ELR (cell line): ENCODE measurements at places on chromosomes 13 and 19.

DNA sequence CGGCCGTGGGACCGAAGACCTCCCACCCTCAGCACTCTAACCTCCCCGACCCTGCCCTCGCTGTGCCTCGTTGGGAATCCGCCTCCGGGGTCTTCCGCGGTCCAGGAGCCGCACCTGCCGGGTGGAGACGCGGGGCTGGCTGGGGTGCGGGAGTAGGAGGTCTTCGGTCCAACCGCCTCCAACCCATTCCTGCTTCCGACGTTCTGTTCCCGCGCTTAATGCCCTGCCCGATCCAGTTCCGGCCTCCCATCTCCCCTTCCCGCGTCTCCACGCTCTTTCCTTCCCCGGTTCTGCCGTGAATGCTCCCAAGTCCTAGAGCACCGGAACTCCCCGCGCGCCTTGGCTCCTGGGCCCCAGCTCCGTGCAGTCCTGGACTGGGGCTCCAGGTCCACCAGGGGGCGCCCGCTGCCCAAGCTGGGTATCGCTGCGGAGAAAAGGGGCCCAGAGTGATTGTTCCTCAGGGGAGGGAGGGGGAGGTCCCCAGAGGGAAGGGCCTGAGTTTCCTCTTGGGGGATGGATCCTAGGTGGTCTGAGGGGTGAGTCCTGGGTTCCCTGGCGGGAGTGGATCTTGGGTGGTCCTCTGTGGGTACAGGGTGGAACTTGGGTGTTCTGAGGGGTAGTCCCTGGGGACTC lies 14.1 kb upstream of the TNFSF9 start:
- DNase-seq, result peak; percentile 87

DNA sequence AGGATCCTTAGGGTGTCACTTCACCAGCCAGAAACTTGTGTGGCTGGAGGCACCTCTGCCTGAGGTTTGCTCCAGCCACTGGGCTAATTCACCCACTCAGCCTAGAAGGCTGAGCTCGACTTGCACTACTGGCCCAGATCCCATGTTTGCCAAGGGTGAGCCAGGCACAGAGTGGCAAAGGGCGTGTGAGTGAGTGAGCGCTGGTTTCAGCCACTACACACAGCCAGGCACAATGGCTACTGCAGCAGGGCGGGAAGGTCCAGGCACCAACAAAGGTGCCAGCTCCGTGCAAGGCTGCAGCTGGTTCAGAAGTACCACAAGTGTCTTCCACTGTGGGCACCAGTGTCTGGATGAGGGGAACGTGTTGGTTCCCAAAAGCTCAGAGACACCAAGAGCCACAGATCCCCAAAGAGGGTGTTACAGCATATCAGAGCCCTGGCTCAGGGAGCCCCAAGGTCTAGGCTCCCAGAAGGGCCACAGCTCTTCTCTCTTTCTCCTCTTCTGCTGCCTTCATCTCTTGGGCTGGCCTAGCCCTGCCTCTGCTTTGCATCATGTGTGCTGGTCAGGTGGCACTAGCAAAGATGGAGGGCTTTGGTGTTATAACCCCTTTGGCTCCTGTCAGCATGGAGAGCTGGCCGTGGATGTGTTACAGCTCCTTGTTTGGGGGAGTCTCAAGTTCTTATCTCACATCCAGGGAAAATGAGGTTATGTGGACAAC lies 736.3 kb upstream of the KLHL1 start:
- no peak for DNase-seq

DNA sequence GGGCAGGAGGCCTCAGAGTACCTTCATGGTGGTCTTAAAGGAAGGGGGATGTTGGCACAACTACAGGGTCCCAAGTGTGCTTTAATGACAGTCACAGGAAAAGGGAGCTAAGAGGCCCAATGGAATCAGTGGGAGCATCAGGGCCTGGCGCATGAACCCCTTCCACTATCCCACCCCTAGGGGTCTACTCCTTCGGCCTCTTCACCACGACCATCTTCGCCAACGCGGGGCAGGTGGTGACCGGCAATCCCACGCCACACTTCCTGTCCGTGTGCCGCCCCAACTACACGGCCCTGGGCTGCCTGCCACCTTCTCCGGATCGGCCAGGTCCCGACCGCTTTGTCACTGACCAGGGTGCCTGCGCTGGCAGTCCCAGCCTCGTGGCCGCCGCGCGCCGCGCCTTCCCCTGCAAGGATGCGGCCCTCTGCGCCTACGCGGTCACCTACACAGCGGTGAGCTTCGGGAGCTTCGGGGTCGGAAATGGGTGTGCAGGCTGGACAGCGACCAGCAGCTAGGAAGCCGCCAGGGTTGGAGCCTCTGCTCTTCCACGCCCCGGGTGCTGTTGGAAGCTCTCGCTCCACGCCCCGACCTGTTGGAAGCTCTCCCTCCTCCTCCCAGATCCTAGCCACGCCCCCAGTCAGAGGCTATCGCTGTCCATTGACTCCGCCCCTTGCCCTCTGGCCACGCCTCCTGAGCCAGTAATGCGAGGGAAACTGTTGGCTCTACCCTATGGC lies 6.0 kb downstream of the PLPPR2 start:
- no peak for DNase-seq

GRCh38 chr19:49335071-49335783 lies at the start of gene CD37:
TSS of gene CD37 (plus strand) at chr19:49335406. CDS start at chr19:49335541, 135 bp downstream.
- DNase-seq, result no peak

- DNase-seq, result no peak
Measured at GRCh38 chr13:40318366-40318765, 348.1 kb downstream of the FOXO1 start.

DNA sequence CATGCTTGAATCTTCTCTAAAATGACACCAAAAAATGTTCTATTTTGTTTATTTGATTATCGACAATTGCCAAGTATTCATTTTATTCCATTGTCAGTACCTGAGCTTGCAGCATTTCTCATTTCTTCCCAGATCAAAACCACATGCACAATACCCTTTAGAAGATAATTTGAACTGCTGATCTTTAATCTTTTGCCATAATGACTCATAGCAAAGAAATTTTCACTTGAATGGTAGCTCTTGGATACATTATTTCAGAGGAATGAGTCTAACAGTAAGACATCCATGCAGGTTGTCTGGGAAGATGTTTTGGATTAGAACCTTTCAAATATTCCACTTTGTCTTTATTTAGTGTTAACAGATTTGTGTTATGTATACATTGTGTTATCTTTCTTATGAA lies 42.0 kb upstream of the RXFP2 start:
- peak; percentile 67 for DNase-seq

DNA sequence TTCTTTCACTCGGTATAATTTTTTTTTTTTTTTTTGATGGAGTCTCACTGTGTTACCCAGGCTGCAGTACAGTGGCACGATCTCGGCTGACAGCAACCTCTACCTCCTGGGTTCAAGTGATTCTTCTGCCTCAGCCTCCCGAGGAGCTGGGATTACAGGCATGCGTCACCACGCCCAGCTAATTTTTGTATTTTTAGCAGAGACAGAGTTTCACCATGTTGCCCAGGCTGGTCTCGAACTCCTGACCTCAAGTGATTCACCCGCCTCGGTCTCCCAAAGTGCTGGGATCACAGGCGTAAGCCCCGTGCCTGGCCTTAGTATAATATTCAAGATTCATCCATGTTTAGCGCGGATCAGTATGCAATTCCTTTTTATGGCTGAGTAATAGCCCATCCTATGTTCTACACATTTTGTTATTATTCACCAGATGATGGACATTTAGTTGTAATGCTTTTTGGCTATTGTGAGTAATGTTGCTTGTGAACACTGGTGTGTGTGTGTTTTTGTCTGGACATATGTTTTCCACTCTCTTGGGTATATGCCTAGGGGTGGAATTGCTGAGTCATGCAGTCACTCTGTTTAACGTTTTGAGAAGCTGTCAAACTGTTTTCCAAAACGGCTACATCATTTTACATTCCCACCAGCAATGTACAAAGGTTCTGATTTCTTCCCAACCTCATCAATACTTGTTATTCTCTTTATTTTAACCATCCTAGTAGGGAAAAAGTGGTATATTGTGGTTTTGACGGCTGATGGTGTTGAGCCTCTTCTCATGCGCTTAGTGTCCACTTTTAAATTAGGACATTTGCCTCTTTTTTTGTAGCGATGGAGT lies 22.9 kb downstream of the PLEKHF1 start:
- peak; percentile 61 for DNase-seq

DNA sequence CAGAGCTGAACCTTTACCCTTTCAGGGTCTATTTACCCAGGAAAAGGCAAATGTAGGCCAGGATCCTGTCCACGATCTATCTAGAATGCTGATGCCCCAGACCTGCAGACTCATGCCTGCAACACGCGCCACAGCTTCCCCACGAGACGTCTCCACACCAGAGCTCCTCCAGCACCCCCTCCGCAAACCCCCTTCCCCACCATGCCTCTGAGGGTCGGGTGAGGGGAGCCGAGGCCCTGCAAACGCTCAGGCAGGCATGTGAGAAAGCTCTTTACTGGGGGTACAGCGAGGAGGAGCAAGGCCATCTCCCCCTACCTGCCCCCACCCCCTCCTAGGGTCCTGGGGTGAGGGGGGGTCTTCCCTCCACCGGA lies 8.9 kb downstream of the DYRK1B start:
- DNase-seq, result no peak

DNA sequence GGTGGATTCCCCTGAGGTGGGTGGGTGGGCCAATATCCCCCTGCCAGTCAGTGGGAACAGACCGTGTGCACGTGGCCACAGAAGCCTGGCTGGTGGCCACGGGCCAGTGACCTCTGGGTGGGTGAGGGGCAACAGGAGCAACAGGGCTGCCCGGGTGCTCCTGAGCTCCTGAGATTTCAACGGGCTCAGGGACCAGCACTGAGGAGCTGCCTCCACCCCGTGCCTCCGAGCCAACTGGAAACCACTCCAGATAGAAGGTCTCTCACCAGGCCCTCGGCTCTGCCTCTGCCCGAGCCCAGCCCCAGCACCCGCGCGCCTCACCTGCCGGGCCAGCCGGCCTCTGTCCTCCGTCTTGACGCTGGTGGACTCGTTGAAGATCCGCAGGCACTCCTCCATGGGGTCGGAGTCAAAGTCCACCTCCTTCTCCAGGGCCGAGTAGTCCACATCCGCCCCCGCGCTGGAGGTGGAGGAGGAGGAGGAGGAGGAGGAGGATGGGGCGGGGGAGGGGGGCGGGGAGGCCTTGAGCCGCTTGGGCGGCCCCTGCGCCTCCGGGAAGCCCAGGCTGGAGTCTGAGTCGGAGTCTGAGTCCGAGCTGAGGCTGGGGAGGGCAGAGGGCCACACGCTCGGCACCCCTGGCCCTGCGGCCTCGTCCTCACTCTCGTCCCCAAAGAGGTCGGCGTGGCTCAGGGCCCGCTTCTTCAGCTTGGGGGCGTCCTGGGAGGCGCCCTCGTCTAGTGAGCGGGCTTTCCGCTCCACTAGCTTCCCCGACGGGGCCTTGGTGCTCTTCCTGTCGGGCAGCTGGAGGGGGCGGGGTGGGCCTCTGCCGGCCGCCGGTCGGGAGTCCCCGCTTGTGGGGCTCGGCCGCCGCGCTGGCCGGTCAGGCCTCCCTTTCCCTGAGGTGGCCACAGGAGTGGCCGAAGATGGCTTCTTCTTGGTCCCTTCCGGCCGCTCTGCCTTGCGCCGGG lies 14.8 kb upstream of the ATP8B3 start:
- DNase-seq, result no peak

GRCh38 chr13:73000027-73000674 lies 58.7 kb upstream of the KLF5 start:
- no peak for DNase-seq

GRCh38 chr13:75771818-75772217 lies 135.7 kb downstream of the LMO7 start:
- DNase-seq, result peak; percentile 90

DNA sequence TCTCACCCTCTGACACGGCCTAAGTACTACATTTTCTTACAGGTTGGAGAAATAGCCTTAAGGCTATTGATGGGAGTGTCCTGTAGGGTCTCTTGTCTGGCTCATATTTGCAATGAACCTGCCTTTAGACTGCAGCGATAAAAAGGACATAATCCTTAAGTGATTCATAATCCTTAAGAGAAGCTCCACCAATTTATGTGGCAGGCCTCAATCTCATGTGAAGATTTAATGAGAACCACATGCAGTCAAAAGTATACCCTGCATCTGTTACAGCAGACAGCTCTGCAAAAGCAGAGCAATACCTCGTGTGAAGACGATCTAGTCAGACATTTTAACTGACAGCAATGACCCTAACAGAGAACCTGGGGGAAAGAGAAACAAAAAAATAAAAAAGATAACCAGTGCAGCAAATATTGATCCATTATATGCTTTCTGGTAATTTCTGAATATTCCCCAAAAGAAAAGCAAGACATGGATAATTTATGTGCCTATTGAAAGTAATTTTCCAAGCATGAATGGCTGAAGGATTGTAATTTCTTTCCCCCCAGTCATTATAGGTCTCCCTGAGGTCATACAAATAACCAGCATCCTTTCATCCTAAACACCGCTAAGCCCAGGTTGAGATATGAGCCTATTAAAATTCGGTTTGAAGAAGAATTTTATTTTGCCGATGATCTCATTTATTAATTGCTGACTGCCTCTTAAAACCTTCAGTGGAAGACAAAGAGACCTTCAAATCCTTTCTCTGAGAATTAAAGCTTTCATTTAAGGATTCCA lies 321.8 kb upstream of the NBEA start:
- no peak for DNase-seq

- DNase-seq, result no peak
Measured at GRCh38 chr19:3370214-3370720, 3.9 kb downstream of the NFIC start.

- no peak for DNase-seq
Measured at GRCh38 chr13:32838945-32839344, 177.3 kb upstream of the KL start.

DNA sequence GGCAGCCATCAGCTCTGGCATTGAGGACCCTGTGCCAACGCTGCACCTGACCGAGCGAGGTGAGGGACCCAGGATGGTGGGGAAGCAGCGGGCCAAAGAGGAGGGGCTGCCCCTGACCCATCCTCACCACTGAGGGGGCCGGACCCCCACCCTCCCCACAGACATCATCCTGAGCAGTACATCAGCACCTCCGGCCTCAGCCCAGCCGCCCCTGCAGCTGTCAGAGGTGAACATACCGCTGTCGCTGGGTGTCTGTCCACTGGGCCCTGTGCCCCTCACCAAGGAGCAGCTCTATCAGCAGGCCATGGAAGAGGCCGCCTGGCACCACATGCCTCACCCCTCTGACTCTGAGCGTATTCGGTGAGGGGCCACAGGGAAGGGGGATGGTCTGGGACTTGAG lies 7.3 kb downstream of the LENG1 start:
- no peak for DNase-seq

- DNase-seq, result no peak
Measured at GRCh38 chr13:37985281-37985680, 115.7 kb upstream of the TRPC4 start.

- DNase-seq, result no peak
Measured at GRCh38 chr13:40115426-40115825, 460.0 kb downstream of the COG6 start.
